Renal cortical epithelial cell (primary cell): ENCODE measurements at places on chromosomes 12 and 14. TPM values are rescaled to one million over a fixed set of nuclear protein-coding genes. Genes with fewer than 3 reads are reported as not detected.

DNA sequence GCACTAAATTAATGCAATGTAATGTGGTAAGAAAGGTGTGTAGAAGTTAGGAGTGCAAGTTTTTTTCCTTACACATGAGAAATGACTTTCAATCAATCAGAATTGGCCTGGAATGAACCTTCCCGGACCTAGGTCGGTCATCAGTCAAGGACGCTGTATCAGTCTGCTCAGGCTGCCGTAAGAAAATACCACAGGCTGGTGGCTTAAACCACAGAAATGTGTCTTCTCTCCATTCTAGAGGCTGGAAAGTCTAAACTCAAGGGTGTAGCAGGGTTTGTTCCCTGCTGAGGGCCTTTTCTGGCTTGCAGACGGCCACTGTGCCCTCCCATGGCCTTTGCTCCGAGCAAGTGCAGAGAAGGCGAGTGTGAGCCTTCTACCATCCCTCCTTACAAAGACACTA lies 86.6 kb upstream of the DYNC1H1 start:
- DNase-seq = no peak

DNA sequence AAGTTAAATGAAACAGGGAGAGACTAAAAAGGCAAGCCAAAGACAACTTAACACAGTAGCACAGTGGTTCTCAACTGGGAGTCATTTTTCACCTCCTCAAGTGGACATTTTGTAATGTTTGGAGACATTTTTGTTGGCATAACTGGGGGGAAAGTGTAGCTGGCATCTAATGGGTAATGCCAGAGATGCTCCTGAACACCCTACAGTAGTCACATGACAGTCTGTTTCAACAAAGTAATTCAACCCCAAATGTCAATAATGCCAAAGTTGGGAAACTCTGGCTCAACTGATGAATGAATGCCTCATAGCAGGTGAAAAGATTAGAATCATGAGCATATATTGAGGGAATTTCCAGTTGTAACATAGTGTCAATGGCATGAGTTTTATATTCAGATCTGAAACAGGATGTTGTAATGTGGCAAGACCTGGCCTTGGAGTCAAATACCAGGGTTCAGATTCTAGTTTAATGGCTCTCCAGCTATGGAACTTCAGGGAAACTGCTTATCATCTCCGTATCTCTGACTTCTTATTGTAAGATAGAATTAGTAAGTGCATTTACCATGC lies 2.4 kb upstream of the OR4K5 start:
- DNase-seq = no peak

- DNase-seq = peak; percentile 71
Observed at GRCh38 chr14:50937325-50937724, 7.0 kb downstream of the PYGL start.

GRCh38 chr12:18101043-18101442 lies 11.1 kb upstream of the RERGL start:
- DNase-seq = peak; percentile 12

PIANP gene
- total RNA-seq = 0.15 TPM in 1 of 2 replicates, not detected in the other

GRCh38 chr12:23399402-23399933 lies 550.0 kb downstream of the SOX5 start:
- DNase-seq = no peak

DNA sequence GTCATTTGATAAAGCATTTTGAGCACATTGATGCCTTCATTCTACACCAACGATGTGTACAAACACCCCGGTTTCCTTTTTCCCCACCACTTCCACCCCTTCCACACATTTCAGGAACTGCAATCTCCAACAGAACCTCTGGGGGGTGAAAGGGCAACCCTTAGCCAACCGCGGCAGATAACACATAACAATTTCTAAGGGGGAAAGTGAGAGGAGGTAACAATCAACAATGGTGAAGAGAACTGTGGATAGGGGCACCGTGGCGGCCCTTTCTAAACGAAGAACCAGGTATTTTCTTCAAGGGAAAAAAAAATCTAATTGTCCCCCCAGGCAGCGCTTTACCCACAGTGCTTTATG lies 1.1 kb downstream of the KITLG start:
- DNase-seq = no peak

AMDHD1 gene
- 0.17 and 0.45 TPM in 2 replicates for total RNA-seq

DNA sequence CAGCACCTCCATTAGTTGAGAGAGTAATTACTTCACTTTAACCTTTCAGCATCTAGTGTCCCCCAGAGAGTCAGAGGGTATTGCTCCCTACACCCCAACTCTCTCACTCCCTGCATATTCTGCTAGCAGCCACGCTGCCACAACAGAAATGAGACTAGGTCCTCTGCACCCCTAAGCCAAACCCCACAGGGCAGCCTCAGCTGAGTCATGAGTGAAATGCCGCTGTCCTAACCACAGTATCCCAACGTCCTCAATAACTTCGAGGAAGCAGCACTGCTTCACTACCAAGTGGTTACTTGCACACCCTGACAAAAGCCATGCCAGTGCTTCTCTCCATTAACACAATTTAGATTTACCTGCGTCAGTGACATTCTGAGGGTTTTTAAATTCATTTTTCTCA lies 6.9 kb upstream of the LYZ start:
- DNase-seq = no peak

- DNase-seq = peak; percentile 13
Observed at GRCh38 chr12:130179191-130179590, 16.9 kb downstream of the FZD10 start.

DNA sequence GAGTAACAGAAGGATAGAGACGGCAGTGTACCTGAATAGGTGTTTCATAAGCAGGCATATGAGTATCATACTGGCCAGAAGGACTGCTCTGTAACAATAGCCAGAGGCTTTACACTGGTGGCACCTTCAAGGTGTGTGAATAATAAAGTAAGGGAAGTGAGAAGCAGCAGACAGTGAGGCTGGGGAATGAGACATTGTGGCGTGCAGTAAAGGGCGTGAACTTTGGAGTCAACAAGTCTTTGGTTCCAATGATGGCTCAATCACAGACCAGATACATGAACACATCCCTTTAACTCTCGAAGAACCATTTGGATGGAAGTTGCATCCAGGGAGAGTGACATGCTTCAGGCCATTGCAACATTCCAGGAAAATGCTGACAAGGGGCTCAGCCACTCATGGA lies 32.0 kb upstream of the CCND2 start:
- no peak for DNase-seq

- DNase-seq = no peak
Observed at GRCh38 chr12:132449565-132450417, 40.2 kb upstream of the FBRSL1 start.

GRCh38 chr12:46271863-46272262 lies 3.0 kb upstream of the SLC38A1 start:
- DNase-seq = no peak

DNA sequence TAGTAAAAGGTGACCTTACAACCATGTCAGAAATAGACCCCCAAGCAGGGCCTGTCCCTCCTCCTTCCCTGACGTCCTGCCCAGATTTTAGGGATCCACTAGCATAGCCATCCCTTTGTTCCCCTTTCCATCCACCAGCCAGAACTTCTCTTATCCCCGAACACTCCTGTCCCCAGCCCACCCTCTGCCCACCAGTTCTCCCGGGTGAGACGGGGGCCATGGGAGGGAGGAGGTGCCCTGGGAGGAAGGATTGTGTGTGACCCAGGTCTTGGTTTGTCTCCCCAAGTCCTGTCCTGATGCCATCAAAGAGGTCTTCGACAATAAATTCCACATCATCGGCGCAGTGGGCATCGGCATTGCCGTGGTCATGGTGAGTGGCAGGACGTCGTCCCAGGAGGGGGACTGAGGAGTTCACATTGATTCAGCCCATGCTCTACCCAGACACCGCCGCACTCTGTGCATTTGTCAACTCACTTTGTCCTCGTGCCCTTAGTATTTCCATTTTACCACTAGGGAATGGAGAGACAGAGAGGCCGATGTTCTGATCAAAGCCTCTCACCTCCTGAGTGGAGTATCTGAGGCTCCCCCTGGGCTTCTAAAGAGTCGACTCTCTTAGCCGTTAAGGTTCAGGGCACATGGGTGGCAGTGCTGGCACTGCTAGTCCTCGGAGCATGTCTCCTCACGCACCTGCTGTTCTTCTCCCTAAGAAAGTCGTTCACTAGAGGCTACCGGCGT lies 35.9 kb downstream of the CD9 start:
- DNase-seq = no peak

GRCh38 chr14:88264116-88264515 lies 59.0 kb downstream of the KCNK10 start:
- no peak for DNase-seq

DNA sequence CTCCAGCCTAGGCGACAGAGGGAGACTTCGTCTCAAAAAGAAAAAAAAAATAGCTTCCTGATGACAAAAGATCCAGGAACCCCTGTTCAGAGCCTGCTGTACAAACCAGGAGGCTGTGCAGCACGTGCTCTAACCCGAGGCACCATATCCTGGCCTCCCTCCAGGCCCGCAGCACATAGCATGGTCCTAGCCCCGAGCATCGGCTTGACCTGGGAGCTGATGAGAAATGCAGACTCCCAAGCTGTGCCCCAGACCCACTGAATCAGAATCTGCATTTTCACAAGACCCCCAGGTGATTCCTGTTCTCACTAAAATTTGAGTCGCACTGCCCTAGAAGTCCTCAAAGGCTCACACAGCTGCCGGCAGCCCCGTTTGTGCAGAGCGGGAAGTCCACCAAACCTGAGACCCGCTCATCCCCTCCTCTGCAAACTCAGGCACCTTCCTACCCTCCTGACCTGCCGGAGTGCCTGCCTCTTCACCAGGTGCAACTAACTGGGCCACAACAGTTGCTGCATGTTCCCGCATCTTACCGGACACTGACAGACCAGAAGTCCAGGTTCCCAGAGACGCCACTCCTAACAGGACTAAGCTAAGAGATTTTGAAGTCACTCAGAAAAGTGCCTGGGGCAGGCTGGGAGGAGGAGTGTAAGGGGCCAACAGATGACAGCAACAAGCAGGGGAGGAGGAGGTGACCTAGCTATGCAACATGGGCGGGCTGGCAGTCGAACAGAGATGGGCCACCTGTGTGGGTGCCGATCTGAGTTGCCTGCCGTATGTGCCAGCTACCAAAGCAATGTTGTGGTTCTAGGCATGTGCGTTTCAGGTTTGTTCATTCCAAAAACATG lies 24.0 kb upstream of the RIN3 start:
- DNase-seq = no peak

A2M gene
- total RNA-seq = 0.35 and 2.8 TPM in 2 replicates

GRCh38 chr12:120118321-120119061 lies 1.9 kb upstream of the RAB35 start:
- peak; percentile 57 for DNase-seq

SMCO2 gene
- not detected in 2 replicates for total RNA-seq

DNA sequence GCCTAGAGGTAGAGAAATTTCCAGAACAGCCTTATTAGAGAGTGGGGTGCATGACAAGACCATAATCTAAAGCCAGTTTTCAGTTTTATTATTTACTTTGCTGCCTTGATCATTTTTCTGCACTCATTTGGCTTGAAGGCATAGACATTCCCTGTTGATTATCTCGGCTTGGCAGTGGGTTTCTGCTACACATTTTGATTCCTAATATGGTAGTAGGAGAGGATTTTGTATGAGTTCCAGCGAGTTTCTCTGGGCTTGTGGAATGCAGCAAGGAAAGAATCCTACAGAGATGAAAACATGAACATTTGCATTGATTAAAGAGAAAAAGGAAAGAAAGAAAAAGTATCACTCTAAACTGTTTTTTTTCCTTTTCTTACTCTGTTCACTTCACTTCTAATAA lies 281.2 kb downstream of the PAWR start:
- peak; percentile 71 for DNase-seq

DNA sequence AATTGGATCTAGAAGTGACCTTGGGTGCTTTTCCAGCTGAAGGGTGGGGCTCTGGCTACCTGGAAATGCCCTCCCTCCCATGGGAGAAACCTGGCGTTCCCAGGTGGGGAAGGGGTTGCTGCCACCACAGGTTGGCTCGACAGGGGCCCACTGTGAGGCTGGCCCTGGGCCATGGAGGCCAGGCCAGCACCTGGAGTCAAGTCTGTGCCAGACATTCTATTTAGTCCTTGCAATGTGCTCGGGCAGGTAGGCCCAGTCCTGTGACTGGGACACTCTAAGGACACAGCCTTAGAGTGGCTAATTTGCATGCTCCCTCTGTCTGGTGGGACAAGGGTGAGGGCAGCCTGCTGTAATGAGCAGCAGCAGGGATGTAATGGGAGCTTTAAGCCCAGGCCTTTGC lies 11.9 kb downstream of the VRTN start:
- DNase-seq = no peak

LALBA gene
- total RNA-seq = not detected in 2 replicates

GRCh38 chr12:11650286-11651281 lies 1.1 kb downstream of the ETV6 start:
- DNase-seq = peak; percentile 53

DNA sequence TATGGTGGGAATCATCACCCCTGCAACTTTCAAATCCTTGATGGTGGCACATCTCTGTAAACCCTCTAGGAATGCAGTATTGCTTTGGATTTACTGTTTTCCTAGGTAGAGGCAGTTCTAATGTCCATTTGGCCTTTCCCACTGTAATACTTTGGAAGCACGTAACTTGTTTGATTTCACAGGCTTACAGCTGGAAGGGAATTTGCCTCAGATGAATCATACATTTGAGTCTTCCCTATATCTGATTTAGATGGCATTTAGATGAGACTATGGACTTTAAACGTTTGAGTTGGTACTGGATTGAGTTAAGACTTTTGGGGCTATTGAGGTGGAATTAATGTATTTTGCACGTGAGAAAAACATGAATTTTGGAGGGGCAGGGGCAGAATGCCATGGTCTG lies 35.9 kb downstream of the DAAM1 start:
- no peak for DNase-seq

GRCh38 chr12:105083031-105083430 lies 1.2 kb downstream of the ALDH1L2 start:
- DNase-seq = no peak

DNA sequence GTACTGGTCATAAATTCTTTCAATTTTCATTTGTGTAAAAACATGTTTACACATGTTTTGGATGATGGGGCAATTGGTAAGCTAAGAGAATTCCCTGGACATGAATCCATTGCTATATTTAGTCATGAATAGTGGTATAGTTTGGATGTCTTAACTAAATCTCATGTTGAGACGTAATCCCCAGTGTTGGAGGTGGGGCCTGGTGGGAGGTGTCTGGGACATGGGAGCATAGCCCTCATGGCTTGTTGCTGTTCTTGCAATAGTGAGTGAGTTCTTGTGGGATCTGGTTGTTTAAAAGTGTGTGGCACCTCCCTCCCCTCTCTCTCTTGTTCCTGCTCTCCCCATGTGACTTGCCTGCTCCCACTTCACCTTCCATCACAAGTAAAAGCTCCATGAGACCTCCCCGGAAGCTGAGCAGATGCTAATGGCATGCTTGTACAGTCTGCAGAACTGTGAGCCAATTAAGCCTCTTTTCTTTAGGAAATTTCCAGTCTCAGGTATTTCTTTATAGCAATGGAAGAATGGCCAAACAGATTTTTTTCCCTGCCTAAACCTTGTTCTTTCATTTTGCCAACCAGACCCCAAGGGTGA lies 33.6 kb downstream of the CTSG start:
- DNase-seq = no peak

DNA sequence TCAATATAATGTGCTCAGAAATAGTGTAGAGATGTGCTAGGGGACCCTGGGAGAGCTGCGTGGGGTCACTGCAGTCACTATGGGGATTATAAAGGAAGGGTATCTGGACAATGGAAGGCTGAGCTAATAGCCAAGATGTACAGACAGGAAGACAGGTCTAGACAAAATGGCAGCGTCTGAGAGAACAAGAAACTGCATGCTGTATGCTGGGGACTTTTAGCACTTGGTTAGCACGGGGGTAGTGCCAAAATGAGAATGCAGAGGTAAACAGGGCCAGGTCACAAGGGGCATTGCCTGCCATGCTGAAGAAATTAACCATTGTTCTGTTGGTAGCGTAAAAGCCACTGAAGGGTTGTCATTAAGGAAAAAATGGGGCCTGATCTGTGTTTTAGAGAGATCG lies 308.2 kb downstream of the EMP1 start:
- no peak for DNase-seq

GRCh38 chr14:67646131-67646530 lies 26.4 kb downstream of the ARG2 start:
- DNase-seq = peak; percentile 92
